ENCODE measurements at places on chromosomes 1 and 21. TPM values are rescaled to one million over a fixed set of nuclear protein-coding genes. Genes with fewer than 3 reads are reported as not detected.

DNA sequence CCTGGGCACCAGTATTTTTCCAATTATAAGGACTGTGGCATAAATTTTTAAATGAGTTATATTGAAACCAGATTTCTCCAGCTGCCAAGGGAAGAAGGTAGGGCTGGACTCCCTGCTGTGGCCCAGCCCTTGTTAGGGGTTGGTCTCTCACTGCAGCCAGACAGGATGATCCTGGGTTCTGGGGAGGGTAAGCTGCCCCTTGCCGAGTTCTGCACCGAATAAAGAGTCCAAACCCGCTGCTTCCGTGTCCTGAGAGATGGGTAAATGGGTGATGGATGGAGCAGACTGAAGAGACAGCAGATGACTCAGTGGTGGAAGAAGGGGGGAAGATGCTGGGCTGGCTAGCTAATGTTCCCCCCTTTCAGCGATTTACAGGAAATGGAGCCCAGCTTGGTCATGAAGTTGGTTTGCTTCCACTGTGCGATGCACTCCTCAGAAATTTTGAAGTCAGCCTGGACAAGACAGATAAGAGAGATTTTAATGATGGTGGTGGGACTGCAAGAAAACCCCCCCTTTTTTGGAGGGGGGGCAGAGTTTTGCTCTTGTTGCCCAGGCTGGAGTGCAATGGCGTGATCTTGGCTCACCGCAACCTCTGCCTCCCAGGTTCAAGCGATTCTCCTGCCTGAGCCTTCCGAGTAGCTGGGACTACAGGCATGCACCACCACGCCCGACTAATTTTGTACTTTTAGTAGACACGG, 41.4 kb downstream of the YARS1 start:
- H3K4me1 ChIP-seq = peaks cover 14% of the 10 kb centered on the region
- DNase-seq = no peak
- H3K27me3 ChIP-seq = no peaks in the 10 kb centered on the region
- H3K36me3 ChIP-seq = peaks cover 85% of the 10 kb centered on the region

The FAM177B gene
- not detected for total RNA-seq

GRCh38 chr1:161071886-161072371, 2.2 kb upstream of the ARHGAP30 start:
- no peak overlapping the region for H3K27ac ChIP-seq
- H3K4me1 ChIP-seq = peaks cover 14% of the 10 kb centered on the region
- no peak overlapping the region for H3K4me3 ChIP-seq
- DNase-seq = peak; percentile 78
- H3K36me3 ChIP-seq = no peaks in the 10 kb centered on the region

DNA sequence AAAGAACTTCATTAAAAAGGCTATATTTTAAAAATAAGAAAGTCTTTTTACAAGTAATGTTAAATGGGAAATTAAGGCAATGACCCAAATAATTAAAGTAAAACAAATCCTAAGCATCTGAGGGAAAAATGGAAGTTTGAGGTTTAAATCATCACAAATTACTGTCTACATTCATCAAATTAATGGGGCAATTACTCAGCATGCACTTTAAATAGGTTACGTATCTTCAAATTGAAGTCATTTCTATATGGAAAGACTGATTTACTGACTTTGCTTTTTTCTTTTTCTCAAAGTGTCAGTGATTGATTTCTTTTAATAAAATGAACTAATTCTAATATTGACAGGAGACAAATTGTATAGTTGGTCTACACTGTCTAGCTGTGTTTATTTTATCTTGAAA, 1452.3 kb downstream of the NCAM2 start:
- no peak overlapping the region for H3K4me3 ChIP-seq

- H3K4me3 ChIP-seq = no peak overlapping the region
- H3K4me1 ChIP-seq = peaks cover 4% of the 10 kb centered on the region
- peaks cover 84% of the 10 kb centered on the region for H3K36me3 ChIP-seq
- no peaks in the 10 kb centered on the region for H3K27me3 ChIP-seq
- H3K27ac ChIP-seq = no peak overlapping the region
- DNase-seq = no peak
These were observed 97.7 kb downstream of the VPS13D start for GRCh38 chr1:12327566-12327965.

The TRIM46 gene
- total RNA-seq = 0.57 TPM

DNA sequence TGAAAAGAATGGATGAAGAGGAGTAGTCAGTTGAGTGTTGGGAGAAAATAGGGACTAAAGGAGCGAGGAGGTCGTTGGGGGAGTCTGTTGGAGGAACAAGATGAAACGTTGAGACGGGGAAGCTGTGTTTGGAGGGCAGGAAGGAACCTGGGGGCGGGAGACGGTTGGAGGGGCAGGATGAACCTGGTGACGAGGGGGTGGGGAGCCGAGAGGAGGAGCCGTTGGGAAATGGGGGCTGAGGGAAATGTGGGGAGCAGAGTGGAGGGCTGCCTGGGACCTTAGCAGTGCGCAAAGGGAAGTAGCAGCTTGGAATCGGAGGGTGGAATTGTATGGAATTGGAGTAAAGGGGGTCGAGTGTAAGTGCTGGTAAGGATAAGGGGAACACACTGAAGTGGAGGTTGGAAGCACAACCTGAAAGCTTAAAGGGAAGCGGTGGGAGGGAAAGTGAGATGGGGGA, 630 bp downstream of the MTF2 start:
- peak overlapping the region; percentile 77 for H3K4me3 ChIP-seq
- H3K27me3 ChIP-seq = no peaks in the 10 kb centered on the region
- no peak for DNase-seq
- H3K4me1 ChIP-seq = peaks cover 18% of the 10 kb centered on the region
- no peaks in the 10 kb centered on the region for H3K36me3 ChIP-seq

- DNase-seq = no peak
- no peak overlapping the region for H3K27ac ChIP-seq
- H3K27me3 ChIP-seq = no peaks in the 10 kb centered on the region
- H3K4me3 ChIP-seq = no peak overlapping the region
These were observed 64.4 kb downstream of the MAP3K7CL start for GRCh38 chr21:29194847-29195246.

DNA sequence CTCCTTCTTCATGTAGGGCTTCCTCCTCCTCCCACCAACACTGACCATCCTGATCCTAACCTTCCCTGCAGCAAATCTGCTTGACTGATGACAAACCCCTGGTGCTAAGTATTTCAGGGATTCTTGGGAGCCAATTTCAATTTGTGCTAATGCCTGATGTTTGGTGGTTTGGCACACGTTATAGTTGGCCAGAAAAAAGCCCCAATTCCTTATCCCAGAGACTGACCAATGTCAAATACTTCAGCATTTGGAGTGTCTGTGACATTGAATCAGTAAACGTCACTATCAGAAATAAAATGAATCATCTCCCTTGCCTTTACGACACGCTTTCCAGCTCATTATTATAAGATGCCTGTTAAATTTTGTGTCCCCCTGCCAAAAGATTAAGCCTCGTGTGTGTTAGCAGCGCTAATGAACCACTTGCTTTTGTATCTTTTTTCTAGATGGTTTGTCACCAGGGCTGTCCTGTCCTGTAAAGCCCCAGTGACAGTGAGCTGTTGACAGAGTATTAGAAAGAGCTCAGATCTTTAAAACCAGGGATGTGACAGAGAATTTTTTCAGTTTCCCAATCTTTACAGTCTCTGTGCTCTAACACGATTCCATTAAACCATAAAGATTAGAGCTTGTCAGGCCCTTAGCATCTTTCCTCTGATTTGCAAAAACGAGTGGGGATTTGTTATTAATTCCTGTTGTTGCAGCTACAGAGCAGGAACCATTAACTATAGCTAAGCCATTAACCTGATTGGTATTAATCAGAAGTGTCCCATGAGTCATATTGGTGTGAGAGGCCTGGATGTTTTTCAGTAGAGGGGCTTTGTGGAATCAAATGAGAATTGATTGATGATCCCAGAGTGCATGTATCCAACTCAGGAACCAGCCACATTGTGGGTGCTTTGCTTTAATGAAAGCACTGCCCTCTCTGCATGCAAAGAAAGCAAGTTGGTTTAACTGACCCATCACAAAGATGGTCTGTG, 665.1 kb upstream of the PLXNA2 start:
- no peak overlapping the region for H3K4me3 ChIP-seq
- H3K27me3 ChIP-seq = no peaks in the 10 kb centered on the region
- no peak for DNase-seq
- H3K27ac ChIP-seq = no peak overlapping the region

The ZNF683 gene
- 0.30 TPM for total RNA-seq

The GBP4 gene
- total RNA-seq = 15.7 TPM

The SLC35F3 gene
- total RNA-seq = 0.83 TPM

DNA sequence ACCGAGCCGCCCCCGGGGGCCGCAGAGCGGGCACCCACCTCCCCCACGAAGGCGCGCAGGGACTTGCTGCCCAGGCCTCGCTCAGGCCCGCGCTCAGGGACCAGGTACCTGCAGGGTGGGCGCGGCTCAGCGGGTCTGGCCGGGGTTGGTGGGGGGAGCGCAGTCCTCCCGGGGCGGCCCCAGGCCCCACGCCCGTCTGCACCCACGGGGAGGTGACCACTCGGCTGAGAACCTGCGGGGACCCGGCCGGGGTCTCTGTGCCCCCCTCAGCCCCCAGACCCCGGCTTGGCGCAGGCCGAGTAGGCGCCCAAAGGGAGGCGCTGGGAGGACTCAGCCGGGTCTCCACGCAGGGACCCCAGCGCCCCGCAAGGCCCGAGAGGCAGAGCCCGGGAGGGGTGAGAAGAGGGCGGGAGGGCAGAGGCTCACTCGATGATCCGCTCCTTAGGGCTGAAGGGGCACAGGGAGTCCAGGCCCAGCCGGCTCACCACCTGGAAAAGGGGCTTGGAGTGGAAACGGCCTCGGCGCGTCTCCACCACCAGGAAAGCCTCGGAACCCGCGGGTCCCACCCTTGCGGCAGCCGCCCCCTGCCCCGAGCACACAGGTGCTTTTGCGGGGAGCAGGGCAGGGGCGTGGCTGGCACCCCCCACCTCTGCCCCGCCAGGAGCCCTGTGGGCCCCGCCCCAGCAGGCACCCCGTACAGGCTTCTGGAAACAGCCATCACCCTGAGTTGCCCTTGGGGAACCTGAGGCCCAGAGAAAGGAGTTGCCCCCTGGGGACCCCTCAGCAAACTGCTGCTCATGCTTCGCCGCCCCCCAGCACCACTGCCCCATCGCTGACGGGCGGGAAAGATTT, 9.3 kb downstream of the FTCD start:
- no peaks in the 10 kb centered on the region for H3K27me3 ChIP-seq
- no peaks in the 10 kb centered on the region for H3K36me3 ChIP-seq
- no peak overlapping the region for H3K4me3 ChIP-seq

- H3K4me1 ChIP-seq = no peaks in the 10 kb centered on the region
- no peaks in the 10 kb centered on the region for H3K27me3 ChIP-seq
- H3K27ac ChIP-seq = no peak overlapping the region
- no peak for DNase-seq
These were observed 25.5 kb upstream of the DDAH1 start for GRCh38 chr1:85490270-85490985.

The C8A gene
- total RNA-seq = not detected

The LCE1C gene
- not detected for total RNA-seq

- H3K4me1 ChIP-seq = peaks cover 37% of the 10 kb centered on the region
- H3K4me3 ChIP-seq = peak overlapping the region; percentile 98
- peaks cover 4% of the 10 kb centered on the region for H3K36me3 ChIP-seq
These were observed 659 bp downstream of the AGO1 start for GRCh38 chr1:35883635-35884101.

DNA sequence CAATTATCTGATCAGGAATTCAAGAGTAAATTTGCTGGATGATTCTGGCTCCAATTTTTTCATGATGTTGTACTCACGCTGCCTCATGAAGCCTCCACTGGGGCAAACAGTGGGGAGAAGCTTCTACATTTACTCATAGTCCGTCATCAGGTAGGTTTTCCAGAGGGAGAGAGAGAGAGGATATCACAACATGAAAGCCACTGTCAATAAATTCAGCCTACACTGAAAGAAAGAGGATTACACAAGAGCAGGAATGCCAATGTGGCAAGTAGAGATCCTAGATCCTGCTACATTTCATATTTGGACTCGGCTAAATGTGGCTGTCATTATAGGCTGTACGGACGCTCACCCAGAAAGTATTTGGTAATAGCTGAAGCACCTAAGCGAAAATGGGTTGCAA, 819.9 kb downstream of the BRINP3 start:
- no peak overlapping the region for H3K4me3 ChIP-seq
- no peaks in the 10 kb centered on the region for H3K4me1 ChIP-seq
- H3K36me3 ChIP-seq = no peaks in the 10 kb centered on the region
- no peaks in the 10 kb centered on the region for H3K27me3 ChIP-seq
- no peak overlapping the region for H3K27ac ChIP-seq

The SLAMF9 gene
- total RNA-seq = not detected

- no peaks in the 10 kb centered on the region for H3K27me3 ChIP-seq
- DNase-seq = no peak
- no peak overlapping the region for H3K27ac ChIP-seq
- H3K4me1 ChIP-seq = no peaks in the 10 kb centered on the region
- no peak overlapping the region for H3K4me3 ChIP-seq
These were observed 92.3 kb upstream of the BACE2 start for GRCh38 chr21:41075656-41076055.

The GCSAML gene
- 0.30 TPM for total RNA-seq

DNA sequence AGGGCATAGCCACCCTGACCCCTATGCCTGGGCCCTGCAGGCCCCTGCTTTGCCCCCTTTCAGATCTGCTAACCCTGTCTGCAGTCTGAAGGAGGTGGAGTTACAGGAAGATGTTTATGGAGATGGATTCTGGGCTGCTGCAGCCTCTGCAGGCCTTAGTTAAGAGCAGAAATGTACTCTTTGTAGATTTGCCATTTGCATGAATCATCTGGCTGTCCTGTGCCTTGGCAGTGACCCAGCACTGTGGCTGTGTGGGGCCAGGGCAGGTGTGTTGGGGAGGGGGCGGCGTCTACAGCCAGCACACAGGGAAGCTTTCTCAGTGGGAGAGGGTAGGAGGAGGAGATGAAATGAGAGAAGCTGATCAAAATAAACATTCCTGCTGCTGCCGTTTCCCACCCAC, 867.3 kb downstream of the PLA2G4A start:
- no peak overlapping the region for H3K4me3 ChIP-seq
- no peak for DNase-seq
- no peak overlapping the region for H3K27ac ChIP-seq
- H3K27me3 ChIP-seq = no peaks in the 10 kb centered on the region

DNA sequence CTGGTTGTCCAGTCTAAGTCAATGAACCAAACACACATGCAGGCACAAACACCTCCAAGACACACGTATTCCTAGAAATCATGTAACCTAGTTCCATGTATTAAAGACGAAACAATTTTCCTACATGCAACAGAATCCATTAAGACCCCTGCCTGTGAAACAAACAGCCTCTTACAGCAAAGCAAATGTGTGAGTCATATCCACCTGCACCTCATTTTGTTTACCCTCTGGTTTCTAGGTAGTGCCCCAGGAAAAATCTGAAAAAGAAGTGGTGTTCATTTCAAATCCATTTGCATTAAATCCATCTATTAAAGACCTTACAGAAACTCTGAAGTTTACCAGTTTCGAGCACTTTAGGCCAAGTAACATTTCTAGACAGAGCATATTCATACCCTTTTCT, 74.1 kb downstream of the VCAM1 start:
- H3K27me3 ChIP-seq = no peaks in the 10 kb centered on the region
- no peaks in the 10 kb centered on the region for H3K4me1 ChIP-seq
- DNase-seq = no peak
- H3K27ac ChIP-seq = no peak overlapping the region

GRCh38 chr1:27099587-27100334, 55.2 kb downstream of the SLC9A1 start:
- no peaks in the 10 kb centered on the region for H3K27me3 ChIP-seq
- peak overlapping the region; percentile 80 for H3K27ac ChIP-seq
- no peak overlapping the region for H3K4me3 ChIP-seq

The B3GALT2 gene
- total RNA-seq = 3.3 TPM

GRCh38 chr1:172360985-172361384, 59.5 kb upstream of the C1orf105 start:
- H3K36me3 ChIP-seq = no peaks in the 10 kb centered on the region
- H3K4me3 ChIP-seq = no peak overlapping the region
- no peak for DNase-seq
- no peak overlapping the region for H3K27ac ChIP-seq

GRCh38 chr1:207670192-207670591, 25.3 kb downstream of the CR1L start:
- no peaks in the 10 kb centered on the region for H3K36me3 ChIP-seq
- no peak overlapping the region for H3K27ac ChIP-seq
- H3K4me1 ChIP-seq = peaks cover 10% of the 10 kb centered on the region
- no peak for DNase-seq
